AG09319 (cell line): ENCODE measurements at places on chromosomes 6 and 20.

DNA sequence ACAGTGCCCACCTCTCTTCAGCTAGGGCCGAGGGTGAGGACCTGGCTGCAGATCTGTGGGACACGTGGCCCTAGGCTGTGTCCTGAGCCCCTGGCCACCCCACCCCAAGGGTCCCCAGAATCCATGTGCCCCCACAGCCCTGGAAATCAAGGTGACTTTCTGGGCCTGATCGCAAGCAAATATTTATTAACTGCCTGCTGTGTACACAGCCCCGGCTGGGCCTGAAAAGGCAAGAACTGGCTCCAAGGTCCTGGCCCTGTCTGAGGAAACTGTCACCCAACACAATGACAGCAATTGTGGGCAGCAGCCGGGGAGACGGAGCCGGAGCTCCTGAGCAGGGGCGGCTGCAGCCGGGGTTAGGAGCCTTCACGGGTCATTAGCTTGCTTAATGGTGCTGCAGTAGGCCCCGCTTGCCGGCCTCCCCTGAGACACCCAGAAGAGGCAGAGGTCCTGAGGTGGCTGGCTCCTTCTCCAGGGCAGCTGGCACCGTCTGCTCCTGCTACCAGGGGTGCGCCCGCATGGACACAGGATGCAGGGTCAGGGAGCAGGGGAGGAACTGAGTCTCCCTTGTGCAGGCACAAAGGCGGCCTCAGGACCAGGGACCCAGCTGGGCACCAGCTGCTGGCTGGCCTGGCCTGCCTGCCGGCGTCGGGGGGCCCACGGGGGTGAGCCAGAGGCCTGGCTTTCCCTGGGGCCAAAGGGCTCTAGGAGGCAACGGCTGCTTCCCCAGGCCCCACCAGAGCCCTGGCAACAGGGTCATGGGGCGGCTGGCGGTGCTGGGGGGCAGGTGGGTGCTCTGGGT, 24.1 kb downstream of the NPEPL1 start:
- DNase-seq, result no peak

GRCh38 chr6:125098253-125098652, 55.3 kb upstream of the TPD52L1 start:
- DNase-seq, result no peak

- peak; percentile 61 for DNase-seq
Measured at GRCh38 chr6:149862922-149863697, 1.0 kb downstream of the LRP11 start.

DNA sequence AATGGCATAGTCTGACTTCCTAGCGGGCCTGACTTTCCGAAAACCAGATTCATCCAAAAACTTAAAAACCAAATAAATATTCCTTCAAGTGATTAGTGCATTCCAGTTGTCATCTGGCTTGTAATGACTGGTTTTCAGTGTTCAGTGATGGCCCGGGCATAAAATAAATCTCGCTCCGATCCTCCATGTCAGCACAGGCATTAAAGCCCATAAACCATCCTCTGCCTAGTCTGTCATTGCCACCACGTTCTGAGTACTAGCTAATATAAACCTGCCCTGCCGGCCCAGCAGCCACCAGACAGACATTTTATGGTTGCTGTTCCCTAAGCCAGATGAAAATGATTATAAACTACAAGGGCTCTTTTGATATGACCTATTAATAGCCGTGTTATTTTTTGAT, 232.3 kb upstream of the GMDS start:
- DNase-seq, result no peak
